ENCODE measurements at places on chromosomes 1 and 21. TPM values are rescaled to one million over a fixed set of nuclear protein-coding genes. Genes with fewer than 3 reads are reported as not detected.

HTR1D gene
- total RNA-seq: 1.7 TPM

TEDDM1 gene
- total RNA-seq: not detected

GRCh38 chr1:14748977-14749376, 150.5 kb downstream of the KAZN start:
- no peak for DNase-seq

LMX1A gene
- not detected for total RNA-seq

DNM3 gene
- total RNA-seq: 1.3 TPM

DNA sequence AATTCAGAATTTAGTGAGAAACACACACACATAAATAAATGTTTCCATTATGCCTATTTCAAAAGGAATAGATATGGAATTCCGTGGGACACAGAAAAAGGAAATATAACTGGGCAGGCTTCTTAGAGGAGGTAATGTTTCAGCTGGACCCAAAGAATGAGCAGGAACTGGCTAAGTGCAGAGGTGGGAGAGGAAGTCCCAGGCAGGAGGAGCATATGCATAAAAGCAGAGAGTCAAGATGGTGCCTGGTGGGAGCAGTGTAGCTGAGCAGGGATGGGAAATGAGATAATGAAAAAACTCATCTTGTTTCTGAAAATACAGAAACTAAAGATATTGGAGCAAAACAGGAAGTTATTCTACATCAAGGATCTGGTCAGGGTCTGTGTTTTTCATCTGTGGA, 115.2 kb upstream of the MAGI3 start:
- no peak for DNase-seq

GRCh38 chr1:199295107-199295506, 656.3 kb downstream of the PTPRC start:
- DNase-seq: no peak

GRCh38 chr1:42533101-42533863, 70.2 kb downstream of the CCDC30 start:
- no peak for DNase-seq

- DNase-seq: no peak
These were observed 8.6 kb downstream of the ARF1 start for GRCh38 chr1:228091084-228091483.

SLC6A9 gene
- 18.2 TPM for total RNA-seq

PCAT6 gene
- total RNA-seq: 2.8 TPM

GRCh38 chr1:173220157-173220556, 13.0 kb upstream of the TNFSF4 start:
- DNase-seq: no peak

TDRD10 gene
- total RNA-seq: not detected

GRCh38 chr21:33980276-33980916, 64.8 kb upstream of the ATP5PO start:
- DNase-seq: no peak

PGBD5 gene
- 37.8 TPM for total RNA-seq

GRCh38 chr1:222769181-222769580, 32.2 kb downstream of the FAM177B start:
- DNase-seq: no peak

DNA sequence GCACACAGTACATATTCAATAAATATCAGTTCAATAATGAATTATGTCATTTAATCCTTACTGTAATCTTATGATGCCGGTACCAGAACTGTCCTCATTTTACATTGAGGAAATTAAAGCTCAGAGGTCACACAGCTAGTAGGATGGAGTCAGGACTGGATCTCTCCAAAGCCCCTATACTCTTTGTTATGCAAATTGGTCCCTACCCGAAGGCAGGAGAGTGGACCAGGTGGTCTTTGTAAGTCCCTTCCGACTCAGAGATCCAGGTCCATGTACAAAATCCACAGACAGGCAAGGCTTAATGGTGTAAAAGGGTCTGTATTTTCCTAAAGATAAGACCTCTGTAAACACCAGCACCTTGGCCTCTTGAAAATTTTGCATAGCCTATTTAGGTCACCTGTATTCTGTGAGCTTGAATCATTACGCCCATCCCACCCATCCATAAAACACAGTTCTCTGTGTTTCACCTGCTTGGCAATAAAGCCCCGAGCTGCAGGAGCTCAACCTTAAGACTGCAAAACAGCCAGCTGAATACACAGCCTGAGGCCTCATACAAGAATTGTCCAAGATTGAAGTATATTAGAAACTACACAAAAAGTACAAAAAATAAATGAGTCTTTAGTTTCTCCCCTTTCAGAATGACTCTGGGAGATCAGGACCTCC, 41.7 kb downstream of the PLXNA2 start:
- no peak for DNase-seq

- DNase-seq: no peak
These were observed 79.6 kb downstream of the PROX1 start for GRCh38 chr1:214067397-214067796.

- DNase-seq: no peak
These were observed 214 bp downstream of the NCAM2 start for GRCh38 chr21:20998456-20998789.
